Sigmoid colon (tissue), 7 donors: ENCODE measurements at places on chromosomes 5 and 9. TPM values are rescaled to one million over a fixed set of nuclear protein-coding genes. Genes with fewer than 3 reads are reported as not detected.

AGXT2 gene
- not detected for total RNA-seq

UBLCP1 gene
- 29.6 TPM for total RNA-seq

GRCh38 chr5:61993295-61993927 lies 312.6 kb upstream of the KIF2A start:
- H3K36me3 ChIP-seq, result no peaks in the 10 kb centered on the region
- no peak for DNase-seq
- H3K4me3 ChIP-seq, result no peak overlapping the region
- H3K4me1 ChIP-seq, result no peaks in the 10 kb centered on the region

DNA sequence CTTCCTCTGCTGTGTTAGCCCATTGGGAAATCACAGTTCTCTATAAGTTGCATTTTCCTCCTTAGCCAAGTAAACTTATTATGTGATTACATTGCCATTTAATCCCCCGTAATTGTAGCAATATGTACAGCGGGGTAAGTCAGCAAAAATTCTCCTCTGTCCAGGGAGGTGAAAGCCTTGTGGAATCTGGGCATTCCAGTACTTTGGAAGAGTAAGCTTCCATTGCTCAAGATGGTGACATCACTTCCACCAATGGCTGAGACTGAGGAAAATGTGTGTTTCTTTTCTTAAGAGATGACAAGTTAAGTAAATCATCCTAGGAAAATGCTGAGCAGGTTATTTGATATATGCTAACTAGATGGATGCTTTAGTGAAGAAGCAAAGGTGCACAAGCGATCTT lies 436.7 kb downstream of the CETN3 start:
- H3K4me1 ChIP-seq, result peaks cover 4% of the 10 kb centered on the region
- H3K27ac ChIP-seq, result no peak overlapping the region
- H3K27me3 ChIP-seq, result no peaks in the 10 kb centered on the region
- DNase-seq, result no peak
- no peaks in the 10 kb centered on the region for H3K36me3 ChIP-seq
- no peak overlapping the region for H3K4me3 ChIP-seq

GRCh38 chr5:60809891-60810425 lies 34.1 kb downstream of the ELOVL7 start:
- H3K27ac ChIP-seq, result no peak overlapping the region
- H3K36me3 ChIP-seq, result no peaks in the 10 kb centered on the region
- H3K27me3 ChIP-seq, result no peaks in the 10 kb centered on the region
- H3K4me1 ChIP-seq, result no peaks in the 10 kb centered on the region
- no peak overlapping the region for H3K4me3 ChIP-seq

GRCh38 chr5:136620016-136620419 lies 254.7 kb upstream of the TRPC7 start:
- no peak overlapping the region for H3K4me3 ChIP-seq
- H3K4me1 ChIP-seq, result no peaks in the 10 kb centered on the region
- DNase-seq, result no peak
- H3K36me3 ChIP-seq, result no peaks in the 10 kb centered on the region
- H3K27ac ChIP-seq, result no peak overlapping the region

- H3K36me3 ChIP-seq, result no peaks in the 10 kb centered on the region
- no peak for DNase-seq
- no peaks in the 10 kb centered on the region for H3K27me3 ChIP-seq
- no peak overlapping the region for H3K4me3 ChIP-seq
Observed at GRCh38 chr9:112605518-112605917, 112.4 kb downstream of the INIP start.

- H3K4me1 ChIP-seq, result no peaks in the 10 kb centered on the region
- no peak overlapping the region for H3K27ac ChIP-seq
- no peak for DNase-seq
- H3K4me3 ChIP-seq, result no peak overlapping the region
Observed at GRCh38 chr5:1673042-1673677, 126.5 kb downstream of the MRPL36 start.

DNA sequence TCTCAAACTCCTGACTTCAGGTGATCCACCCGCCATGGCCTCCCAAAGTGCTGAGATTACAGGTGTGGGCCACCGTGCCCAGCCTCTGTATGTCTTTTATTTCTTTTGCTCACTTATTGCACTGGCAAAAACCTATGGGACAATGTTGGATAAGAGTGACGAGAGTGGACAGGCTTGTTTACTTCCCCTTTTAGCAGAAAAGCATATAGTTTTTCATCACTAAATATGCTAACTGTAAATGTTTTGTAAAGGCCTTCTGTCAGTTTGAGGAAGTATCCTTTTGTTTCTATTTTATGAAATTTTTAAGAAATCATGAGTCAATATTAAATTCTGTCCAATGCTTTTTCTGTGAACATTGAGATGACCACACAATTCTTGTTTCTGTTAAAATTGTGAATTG lies 103.3 kb downstream of the AUH start:
- DNase-seq, result no peak
- H3K27ac ChIP-seq, result no peak overlapping the region
- H3K27me3 ChIP-seq, result no peaks in the 10 kb centered on the region
- H3K36me3 ChIP-seq, result no peaks in the 10 kb centered on the region
- H3K4me1 ChIP-seq, result no peaks in the 10 kb centered on the region
- H3K4me3 ChIP-seq, result no peak overlapping the region
